ENCODE measurements at places on chromosomes 6 and 20.

DNA sequence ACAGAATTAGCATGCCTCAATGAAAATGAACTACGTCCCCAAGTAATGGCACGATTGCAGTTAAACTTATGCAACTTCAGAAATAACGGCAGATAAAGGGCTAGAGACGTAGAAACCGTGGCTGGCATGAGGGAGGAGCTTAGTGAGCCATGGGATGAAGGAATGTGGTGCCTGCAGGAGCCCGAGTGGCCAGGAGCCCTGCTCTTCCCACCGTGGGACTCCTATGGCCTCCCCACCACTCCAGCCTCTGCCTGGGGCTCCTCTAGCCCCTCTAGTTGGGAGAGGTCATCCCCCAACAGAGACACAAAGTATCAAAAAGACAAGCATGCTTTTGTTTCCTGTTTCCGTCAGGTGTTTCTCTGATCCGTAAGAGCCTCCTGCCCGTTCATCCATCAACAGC, 75.1 kb upstream of the BHLHE23 start:
- DNase-seq, result no peak

- DNase-seq, result no peak
Observed at GRCh38 chr6:96900873-96901272, 3.2 kb upstream of the NDUFAF4 start.

- DNase-seq, result no peak
Observed at GRCh38 chr6:35054106-35054742, 86.9 kb downstream of the TCP11 start.

DNA sequence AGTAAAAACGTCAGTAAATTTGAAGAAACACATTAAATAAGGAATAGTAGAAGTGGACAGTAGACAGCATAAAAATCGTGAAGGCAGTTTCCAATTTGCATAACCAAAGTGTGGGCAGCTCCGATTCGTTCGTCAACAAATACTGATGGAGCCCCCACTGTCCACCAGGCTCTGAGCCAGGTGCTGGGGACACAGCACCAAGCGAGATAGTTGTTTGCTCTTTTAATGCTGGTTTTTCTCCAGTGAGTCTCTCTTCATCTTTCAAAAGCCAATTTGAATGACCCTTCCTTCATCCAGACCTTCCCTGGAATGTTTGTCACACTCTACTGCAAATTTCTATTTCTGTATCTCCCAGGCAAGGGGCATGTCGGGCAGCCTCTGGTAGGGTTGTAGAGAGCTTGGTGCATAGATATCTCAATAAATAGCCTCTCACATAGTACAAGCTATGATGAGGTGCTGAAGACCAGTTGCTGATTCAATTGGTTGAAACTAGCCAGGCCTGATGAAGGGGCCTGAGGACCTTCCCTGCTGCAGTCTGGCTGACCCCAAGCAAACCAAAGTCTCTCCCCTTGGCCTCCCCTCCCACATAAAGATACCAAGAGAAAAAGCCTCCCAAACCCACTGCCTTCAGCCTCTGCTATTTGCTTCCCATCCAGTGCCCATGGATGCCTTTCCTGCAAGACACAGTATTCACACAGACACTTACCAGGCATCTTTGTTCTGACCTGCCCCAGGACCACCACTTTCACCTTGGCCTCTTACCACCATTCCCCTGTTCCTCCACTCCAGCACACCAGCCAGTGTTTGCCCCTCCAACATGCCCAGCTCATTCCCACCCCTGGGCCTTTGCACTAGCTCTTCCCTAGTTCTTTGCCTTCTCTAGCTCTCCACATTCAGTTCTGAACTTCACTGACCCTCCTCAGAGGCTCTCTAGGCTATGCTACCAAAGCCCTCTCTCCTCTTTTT, 125.2 kb downstream of the CEBPB start:
- DNase-seq, result no peak

DNA sequence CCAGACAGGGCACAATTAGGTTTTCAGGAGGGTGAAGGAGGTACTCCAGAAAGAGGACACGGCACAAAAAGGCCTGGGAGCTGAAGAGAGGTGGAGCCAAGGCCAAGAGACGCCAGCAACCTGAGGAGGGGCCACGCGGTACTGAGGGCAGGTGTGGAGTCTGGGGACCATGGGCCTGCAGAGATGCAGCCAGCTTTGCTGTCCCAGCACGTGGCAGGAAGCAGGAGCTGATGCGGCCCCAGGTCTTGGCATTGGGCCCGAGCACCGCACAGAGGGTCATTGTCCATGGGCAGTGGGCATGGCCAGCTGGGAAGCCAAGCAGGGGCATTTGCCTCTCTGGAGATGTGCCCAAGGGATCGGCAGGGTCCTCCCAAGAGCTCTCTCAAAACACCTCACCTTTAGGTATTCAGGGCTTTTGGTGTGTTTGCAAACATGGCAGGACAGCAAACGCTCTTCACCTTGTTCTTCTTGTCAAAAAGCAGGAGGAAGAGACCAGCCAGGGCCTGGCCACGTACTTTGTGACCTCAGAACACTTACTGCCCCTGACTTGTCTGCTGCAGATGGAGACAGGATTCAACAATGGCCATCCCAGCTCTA, 1.4 kb upstream of the BPIFB1 start:
- no peak for DNase-seq

DNA sequence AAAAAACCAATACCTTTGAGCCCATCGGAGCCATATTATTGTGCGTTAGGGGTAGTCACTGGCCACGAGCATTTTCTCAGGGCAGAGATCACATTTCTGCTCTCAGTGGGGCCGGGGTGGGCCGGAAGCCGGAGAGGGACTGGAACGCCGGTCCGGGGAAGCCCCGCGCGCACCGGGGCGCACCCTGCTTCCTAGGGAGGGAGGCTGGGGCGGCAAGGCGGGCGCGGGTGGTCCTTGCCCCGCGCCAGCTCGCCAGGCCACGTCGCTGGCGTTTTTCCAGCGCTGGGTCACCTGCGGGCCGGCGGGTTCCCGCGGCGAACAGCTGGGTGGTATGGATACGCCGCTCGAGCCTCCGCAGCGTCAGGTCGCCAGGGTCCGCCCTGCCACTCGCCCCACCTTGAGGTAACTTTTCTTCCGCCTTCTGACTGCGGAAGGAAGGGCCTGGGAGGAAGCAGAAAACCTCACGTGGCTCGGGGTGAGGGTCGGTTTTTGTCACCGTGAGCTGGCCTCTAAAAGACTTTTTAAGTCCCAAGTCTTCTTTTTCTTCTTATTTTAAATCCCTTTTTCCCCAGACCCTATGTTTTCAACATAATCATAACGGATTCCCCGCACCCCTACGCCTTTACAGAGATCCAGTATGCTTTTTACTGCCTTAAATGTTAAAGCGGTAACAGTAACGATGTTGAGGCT, 2.7 kb upstream of the EEF1A1 start:
- peak; percentile 57 for DNase-seq

DNA sequence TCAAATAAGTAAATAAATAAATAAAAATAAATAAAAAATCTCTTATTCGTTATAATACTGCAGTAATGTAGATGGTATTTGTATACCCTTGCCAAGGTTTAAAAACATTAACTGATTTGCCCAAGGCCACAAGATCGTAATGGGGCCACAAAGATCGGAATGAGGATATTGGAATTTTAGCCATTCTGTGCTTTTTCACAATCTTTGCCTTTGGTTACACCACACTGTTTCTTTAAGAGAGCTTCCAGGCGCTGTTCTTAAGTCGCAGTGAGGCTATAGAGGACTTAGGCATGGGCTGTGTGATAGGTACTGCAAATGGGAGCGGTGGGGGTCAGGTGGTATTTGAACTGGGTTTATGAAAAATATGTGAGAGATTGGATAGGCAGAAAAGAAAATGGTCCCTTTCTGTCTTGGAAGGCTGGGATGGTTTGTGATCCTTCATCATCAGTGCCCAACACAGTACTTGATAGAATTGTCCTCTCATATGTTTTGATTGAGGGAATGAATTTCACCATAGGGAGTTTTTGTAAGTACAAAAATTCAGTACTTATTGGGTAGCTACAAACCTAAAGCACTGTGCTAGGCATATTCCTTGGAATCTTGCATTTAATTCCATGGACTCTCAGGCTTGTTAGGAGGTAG, 1.4 kb downstream of the NUS1 start:
- DNase-seq, result no peak

- no peak for DNase-seq
Observed at GRCh38 chr20:56857950-56858349, 228.8 kb downstream of the TFAP2C start.

GRCh38 chr6:81612136-81612535, 140.3 kb downstream of the TENT5A start:
- no peak for DNase-seq

GRCh38 chr6:29216528-29216927, 45.8 kb downstream of the OR2J2 start:
- DNase-seq, result no peak

GRCh38 chr6:170344631-170345576, 38.3 kb downstream of the FAM120B start:
- no peak for DNase-seq

DNA sequence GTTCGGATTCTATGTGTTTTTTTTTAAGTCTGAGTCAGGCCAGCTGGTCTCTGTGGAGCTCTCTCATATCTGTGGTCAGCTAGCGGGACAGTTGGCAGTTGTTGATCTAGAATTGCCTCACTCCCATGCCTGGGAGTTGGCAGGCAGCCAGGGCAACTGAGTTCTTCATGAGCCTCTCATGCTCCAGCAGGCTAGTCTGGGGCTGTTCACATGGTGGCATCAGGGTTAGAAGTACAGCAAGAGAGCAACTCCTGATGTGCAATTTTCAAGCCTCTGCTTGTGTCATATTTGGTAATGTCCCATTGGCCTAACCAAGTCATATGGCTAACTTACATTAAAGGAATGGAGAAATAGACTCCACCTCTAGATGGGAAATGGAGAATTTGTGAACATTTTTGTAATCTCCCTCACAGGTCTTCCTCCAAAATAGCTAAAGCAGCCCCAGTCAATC, 6.7 kb upstream of the IFT52 start:
- no peak for DNase-seq

GRCh38 chr6:151805286-151805840, 2.1 kb upstream of the ESR1 start:
- no peak for DNase-seq

DNA sequence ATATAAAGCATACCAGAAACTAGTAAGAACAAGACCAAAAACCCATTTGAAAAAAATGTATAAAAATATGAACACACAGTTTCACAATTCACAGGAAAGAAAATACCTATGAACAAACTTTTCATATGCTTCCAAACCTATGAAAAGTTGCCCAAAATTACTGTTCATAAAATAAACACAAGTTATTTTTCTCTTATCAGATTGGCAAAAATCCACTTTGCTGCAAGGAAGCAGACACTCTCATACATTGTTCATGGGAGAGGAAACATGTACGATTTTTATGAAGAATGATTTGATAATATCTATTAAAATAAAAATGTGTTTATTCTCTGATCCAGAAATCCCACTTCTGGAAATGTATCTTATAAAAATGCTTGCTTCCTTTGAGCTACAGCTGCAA, 40.0 kb upstream of the OCSTAMP start:
- DNase-seq, result no peak

GRCh38 chr20:34600892-34601653, 42.6 kb downstream of the MAP1LC3A start:
- DNase-seq, result no peak

GRCh38 chr6:4923081-4923480, 80.8 kb downstream of the RPP40 start:
- no peak for DNase-seq

DNA sequence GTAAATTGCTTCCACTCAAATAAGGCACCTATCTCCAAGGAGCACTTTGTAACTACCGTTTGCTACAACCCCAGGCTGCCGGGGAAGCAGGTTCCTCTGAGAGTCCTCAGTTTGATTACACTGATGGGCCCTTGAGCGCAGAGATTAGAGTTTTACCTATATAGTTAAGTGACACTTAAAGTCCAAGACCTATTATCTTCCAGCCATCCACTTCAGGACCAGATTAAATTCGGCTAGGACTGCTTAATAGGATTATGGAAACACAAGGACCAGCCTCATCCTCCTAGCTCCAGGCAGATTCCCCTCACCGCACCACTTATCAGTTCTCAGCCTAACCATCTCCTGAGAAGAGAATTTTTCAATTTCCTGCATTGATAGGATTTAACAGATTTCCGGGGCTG, 64.7 kb upstream of the TIAM2 start:
- no peak for DNase-seq

GRCh38 chr20:38962928-38963401, 821 bp downstream of the DHX35 start:
- no peak for DNase-seq

- DNase-seq, result peak; percentile 57
Observed at GRCh38 chr6:36755435-36756348, 58.1 kb downstream of the RAB44 start.

DNA sequence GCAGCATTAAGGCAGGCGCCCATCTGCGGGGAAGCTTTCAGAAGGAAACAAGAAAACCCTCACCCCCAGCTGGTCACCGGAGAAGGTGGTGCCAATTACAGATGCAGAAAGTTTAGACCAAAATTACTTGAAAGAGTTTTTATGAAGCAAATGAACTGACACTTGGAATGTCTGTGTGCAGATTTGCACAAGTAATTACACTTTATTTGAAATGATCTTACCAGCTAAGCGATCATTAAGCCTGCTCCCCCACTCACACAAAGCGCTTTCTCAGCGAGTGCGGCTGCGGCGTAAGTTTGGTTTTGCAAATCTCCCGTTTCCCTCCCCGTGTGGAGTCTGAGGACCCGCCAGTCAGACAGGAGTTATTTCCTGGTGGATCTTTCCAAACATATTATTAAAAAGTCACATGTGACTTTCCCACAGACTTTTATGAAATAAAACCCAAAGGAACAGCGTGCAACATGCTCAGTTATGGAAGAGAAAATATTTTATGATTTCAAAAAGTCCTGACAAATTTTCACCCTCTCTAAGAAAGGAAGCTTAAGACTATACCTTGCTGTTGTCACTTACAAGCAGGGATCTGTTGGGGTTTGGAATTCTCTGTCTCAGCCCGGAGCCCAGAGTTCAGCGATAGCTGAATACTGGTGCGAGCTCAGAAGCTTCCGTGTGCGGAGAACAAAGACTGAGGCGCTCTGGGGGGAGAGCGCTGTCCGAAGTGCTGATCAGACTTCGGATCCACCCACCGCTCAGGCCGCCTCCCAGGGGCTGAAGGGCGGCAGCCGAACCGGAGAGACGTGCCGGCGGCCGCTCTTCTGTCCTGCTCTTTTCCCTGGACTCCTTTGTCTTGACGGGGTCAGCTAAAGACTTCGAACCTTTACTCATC, 2.7 kb upstream of the MYT1 start:
- peak; percentile 47 for DNase-seq
